Mesenchymal stem cell (in vitro differentiated cells and primary cell): ENCODE measurements at places on chromosomes 16 and 17.

GRCh38 chr16:77307426-77308162, 108.4 kb downstream of the SYCE1L start:
- no peak for DNase-seq

DNA sequence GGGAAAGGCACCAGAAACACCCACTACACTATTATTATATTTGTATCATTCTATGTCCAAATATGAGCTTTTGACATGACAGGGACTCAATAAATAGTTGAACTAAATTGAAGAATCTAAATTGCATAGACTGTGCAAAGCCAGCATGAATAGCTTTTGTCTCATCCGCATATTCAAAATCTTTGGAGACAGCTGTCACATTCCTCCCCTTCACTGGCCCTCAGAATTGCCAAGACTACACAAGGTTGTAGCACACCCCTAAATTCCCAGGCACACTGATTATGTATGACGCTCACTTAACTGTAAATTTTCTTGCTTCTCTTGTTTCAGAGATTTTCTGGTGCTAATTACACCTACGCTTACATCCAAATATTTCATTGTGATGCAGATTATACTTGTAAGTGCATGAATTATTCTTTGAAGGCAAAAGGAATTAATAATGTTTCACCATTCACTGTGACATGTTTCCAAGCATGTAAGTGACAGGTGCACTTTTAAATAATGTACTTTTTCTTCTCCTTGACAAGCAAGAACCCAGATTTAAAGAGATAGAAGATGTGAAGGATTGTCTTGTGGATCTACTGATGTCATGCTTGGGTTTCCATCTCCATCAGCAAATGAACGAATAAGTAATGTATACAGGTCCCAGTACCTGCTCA, 47.5 kb downstream of the CA10 start:
- no peak for DNase-seq

DNA sequence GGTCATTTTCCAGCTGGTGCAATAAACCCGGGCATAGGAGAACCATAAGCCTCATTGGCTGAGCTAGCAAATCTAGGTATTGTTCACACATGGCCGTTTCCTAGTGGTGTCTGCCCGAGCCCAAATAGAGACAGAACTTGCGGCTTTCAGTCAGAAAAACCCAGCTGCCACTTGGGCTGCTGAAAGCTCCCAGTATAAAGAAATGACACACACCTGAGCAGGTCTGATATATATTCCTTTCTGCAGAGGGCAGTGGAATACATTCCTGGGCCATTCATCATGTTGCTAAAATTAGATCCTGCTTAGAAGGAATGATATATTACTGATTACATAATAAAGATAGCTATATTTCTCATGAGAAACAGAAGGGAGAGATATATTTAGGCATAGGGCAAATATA, 83.9 kb upstream of the IRX5 start:
- no peak for DNase-seq

DNA sequence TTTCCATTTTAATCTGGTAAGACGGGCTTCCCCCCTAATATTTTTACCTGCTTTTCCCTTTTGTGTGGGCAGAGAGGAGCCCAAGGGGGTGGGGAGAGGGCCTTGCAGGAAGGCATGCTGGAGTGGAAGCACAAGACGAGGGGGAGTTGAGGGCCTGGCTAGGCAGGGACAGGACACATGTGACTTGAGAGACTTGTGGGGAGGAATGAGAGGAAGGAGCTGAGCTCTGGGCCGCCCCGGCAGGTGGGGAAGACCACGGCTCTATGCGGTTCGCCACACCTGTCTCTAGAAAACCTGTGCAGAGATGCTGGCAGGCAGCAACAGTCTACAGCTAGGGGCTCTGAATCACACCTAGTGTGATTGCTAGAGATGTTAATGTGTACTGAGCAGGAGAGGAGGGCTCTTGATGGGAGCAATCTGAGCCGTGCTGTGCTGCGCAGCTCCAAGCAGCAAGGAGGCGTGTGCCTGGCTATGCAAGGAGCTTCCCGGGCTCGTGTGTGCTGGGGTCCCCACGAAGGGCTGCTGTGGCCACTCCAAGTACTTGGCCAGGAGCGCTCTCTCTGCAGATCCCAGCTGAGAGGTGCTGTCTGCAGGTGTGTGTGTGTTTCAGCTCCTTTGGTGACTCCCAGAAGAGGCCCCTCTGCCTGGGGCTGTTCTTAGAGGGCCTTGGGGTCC, 50.2 kb downstream of the PDPK1 start:
- no peak for DNase-seq
